H9 (cell line): ENCODE measurements at places on chromosomes 6 and 20. TPM values are rescaled to one million over a fixed set of nuclear protein-coding genes. Genes with fewer than 3 reads are reported as not detected.
A peak's percentile ranks its signal among the peaks of the same experiment; 100 is the strongest.

Gene HAO1
- total RNA-seq: not detected in 2 replicates

Gene PPDPF
- total RNA-seq: 149 and 153 TPM in 2 replicates

Gene FABP7
- total RNA-seq: 3.3 and 3.9 TPM in 2 replicates

Gene PEX6
- total RNA-seq: 15.5 and 15.6 TPM in 2 replicates

Gene ADGRB3
- 0.22 and 0.37 TPM in 2 replicates for total RNA-seq

Gene GABRR2
- not detected in 2 replicates for total RNA-seq

Gene DNAH8
- total RNA-seq: not detected in 2 replicates

Gene SLC22A7
- total RNA-seq: not detected in 2 replicates

Gene CCN6
- not detected in 2 replicates for total RNA-seq

Gene SLC2A10
- 8.2 and 9.9 TPM in 2 replicates for total RNA-seq

Gene SYNDIG1
- 4.7 and 5.4 TPM in 2 replicates for total RNA-seq

- DNase-seq: peak; percentile 36
- H3K27me3 ChIP-seq: no peaks in the 10 kb centered on the region
- H3K4me3 ChIP-seq: no peak within 1 kb of the TSS; the same call in 2 of the 3 replicates
- H3K27ac ChIP-seq: no peak within 1 kb of the TSS
- no peaks in the 10 kb centered on the region; the same call in 1 of the 2 replicates for H3K4me1 ChIP-seq
- H3K36me3 ChIP-seq: no peaks in the 10 kb centered on the region
Measured at GRCh38 chr20:23826541-23827021, at the start of gene CST2. Gene CST2 (minus strand): TSS chr20:23826729. CDS start chr20:23826660, 69 bp downstream.

DNA sequence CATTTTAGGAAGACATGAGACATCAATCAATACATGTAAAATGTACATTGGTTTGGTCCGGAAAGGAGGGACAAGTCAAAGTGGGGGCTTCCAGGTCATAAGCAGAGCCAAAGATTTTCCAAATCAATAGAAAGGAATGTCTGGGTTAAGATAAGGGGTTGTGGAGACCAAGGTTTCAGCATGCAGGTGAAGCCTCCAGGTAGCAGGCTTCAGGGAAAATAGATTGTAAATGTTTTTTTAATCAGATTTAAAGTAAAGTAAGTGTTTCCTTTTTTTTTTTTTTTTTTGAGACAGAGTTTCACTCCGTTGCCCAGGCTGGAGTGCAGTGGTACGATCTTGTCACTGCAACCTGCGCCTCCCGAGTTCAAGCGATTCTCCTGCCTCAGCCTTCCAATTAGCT lies 16.8 kb upstream of the SERPINB9 start:
- H3K4me1 ChIP-seq: peaks cover 16% of the 10 kb centered on the region; the same call in 1 of the 2 replicates
- peaks cover 8% of the 10 kb centered on the region for H3K36me3 ChIP-seq
- H3K27ac ChIP-seq: no peak overlapping the region
- H3K27me3 ChIP-seq: no peaks in the 10 kb centered on the region
- DNase-seq: no peak

GRCh38 chr20:47412083-47412482 lies 55.6 kb upstream of the ZMYND8 start:
- no peak overlapping the region for H3K4me3 ChIP-seq
- DNase-seq: no peak
- no peaks in the 10 kb centered on the region for H3K27me3 ChIP-seq
- H3K36me3 ChIP-seq: no peaks in the 10 kb centered on the region

- H3K27ac ChIP-seq: no peak overlapping the region
- no peak for DNase-seq
- no peaks in the 10 kb centered on the region for H3K27me3 ChIP-seq
Measured at GRCh38 chr6:40268614-40269013, 318.6 kb downstream of the LRFN2 start.

GRCh38 chr6:113936093-113936934 lies 34.6 kb downstream of the HDAC2 start:
- H3K27ac ChIP-seq: no peak overlapping the region
- no peak overlapping the region for H3K4me3 ChIP-seq
- no peaks in the 10 kb centered on the region for H3K27me3 ChIP-seq

- no peaks in the 10 kb centered on the region for H3K27me3 ChIP-seq
- H3K36me3 ChIP-seq: no peaks in the 10 kb centered on the region
- no peak overlapping the region for H3K27ac ChIP-seq
Measured at GRCh38 chr6:165774903-165775601, 112.0 kb upstream of the PDE10A start.

DNA sequence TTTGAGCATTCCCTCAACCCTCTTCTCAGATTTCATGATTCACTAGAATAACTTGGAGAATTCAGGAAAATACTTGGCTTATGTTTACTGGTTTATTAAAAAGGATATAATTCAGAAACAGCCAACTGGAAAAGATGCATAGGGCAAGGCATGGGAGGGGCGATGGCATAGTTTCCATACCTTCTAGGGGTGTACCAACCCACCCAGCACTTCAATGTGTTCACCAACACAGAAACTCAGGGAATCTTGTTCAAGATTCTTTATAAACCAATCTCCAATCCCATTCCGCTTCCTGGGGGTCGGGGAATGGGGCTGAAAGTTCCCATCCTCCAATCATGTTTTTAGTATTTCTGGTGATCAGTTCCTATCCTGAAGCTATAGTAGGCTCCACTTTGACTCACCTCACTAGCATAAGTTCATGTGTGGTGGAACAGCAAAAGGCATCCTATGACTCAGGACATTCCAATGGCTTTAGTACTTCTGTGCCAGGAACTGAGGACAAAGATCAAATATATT lies 164.4 kb downstream of the SIM1 start:
- H3K27ac ChIP-seq: no peak overlapping the region
- DNase-seq: no peak
- H3K4me3 ChIP-seq: no peak overlapping the region
- no peaks in the 10 kb centered on the region for H3K27me3 ChIP-seq

DNA sequence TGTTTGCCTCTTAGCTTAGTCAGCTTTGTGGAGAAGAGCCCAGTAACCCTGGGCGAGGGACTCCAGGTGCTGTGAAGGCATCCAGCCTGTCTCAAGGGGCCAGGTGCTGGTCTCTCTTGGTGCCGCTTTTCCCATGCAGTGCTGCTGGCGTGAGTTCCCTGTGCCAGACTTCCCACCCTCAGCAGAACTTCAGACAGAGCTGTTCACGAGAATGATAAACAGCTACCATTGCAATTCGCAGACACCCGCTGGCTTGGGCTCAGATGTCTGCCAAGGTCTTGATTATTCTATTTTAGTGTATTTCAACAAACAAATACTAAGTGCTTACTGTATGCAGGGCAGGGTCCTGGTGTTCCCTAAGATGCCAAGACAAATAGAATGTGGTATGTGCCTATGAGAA lies 57.7 kb downstream of the RNF217 start:
- peak overlapping the region; percentile 3; the same call in 1 of the 2 replicates for H3K4me3 ChIP-seq
- no peaks in the 10 kb centered on the region; the same call in 2 of the 3 replicates for H3K36me3 ChIP-seq
- peak overlapping the region; percentile 69 for H3K27ac ChIP-seq
- peak; percentile 46 for DNase-seq

DNA sequence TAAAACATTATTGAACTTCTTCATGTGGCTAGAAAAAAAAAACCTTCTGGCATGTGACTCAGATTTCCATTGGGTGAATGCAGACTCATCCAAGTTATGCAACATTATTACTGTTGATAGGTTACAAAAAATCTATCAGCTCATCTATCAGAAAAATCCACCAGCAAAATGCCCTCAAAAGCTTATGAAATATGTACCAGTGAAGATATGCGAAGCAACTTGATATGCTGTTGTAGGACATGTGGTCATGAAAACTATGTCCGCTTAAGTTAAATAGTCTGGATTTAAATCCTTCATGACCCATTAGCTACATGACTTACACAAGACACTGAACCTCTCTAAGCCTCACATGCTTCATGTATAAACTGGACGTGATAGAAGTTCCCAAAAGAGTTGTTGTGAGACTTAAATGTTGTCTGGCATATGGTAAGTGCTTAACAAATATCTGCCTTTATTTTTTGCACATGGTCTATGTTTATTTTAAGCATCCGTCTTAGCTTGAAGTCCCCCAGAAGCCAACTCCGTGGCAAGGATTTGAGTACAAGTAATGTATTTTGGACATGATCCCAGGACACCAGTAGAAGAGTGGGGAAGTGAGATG lies 12.5 kb upstream of the BFSP1 start:
- H3K4me3 ChIP-seq: no peak overlapping the region
- no peak for DNase-seq
- H3K27ac ChIP-seq: no peak overlapping the region
- H3K4me1 ChIP-seq: no peaks in the 10 kb centered on the region

GRCh38 chr6:64497634-64498033 lies 862.0 kb downstream of the PHF3 start:
- H3K36me3 ChIP-seq: no peaks in the 10 kb centered on the region
- H3K27ac ChIP-seq: no peak overlapping the region
- DNase-seq: no peak
- H3K4me3 ChIP-seq: no peak overlapping the region
- no peaks in the 10 kb centered on the region for H3K27me3 ChIP-seq
- H3K4me1 ChIP-seq: no peaks in the 10 kb centered on the region

DNA sequence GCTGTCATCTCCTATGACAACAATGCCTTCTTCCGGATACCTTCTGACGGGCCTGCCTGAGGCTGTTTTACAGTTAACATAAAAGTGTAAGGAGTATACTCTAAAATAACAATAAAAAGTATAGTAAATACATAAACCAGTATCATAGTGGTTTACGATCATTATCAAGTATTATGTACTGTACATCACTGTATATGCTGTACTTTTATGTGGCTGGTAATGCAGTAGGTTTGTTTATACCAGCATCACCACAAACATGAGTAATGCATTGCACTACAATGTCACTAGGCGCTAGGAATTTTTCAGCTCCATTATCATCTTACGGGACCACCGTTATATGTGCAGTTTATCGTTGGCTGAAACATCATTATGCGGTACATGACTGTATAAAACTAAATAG lies 76.5 kb downstream of the VEGFA start:
- DNase-seq: no peak
- H3K36me3 ChIP-seq: no peaks in the 10 kb centered on the region
- H3K4me1 ChIP-seq: no peaks in the 10 kb centered on the region
- no peak overlapping the region for H3K4me3 ChIP-seq
- H3K27ac ChIP-seq: no peak overlapping the region
- H3K27me3 ChIP-seq: no peaks in the 10 kb centered on the region

DNA sequence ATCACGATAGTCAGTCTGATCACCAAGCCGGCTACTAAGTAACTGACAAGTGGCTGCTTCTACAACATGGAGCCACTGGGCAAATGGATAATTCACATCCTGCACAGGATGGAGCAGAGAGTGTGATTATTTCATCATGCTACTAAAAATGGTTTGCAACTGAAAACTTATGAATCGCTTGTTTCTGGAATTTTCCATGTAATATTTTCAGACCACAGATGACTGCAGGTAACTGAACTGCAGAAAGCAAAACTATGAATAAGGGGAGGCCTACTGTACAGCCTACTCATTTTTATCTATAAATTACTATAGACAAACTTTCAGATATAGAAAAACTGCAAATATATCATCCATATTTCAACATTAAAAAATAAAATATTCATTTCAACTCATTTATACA lies 91.5 kb downstream of the EPB41L2 start:
- DNase-seq: no peak
- H3K36me3 ChIP-seq: no peaks in the 10 kb centered on the region
- H3K27me3 ChIP-seq: no peaks in the 10 kb centered on the region
- H3K4me1 ChIP-seq: peaks cover 16% of the 10 kb centered on the region
- no peak overlapping the region for H3K27ac ChIP-seq

DNA sequence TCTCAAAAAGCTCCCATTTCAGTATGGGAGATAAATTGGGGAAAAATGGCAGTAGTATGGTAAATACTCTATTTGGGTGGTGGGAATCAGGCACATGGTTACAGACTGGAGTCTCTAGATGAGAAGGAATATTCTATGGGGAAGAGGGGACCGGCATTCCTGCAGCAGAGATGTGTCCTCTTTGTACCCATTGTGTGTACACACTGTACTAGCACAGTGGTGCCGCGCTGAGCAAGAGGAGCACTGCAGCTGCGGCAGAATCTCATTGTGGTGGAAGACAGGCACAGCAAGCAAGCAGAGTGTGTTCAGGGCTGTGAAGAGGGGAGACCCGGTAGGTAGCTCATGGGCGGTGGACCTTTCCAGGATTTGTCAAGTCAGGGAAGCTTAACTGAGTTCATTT lies 13.0 kb downstream of the AFDN start:
- H3K36me3 ChIP-seq: no peaks in the 10 kb centered on the region
- DNase-seq: no peak
- no peak overlapping the region for H3K4me3 ChIP-seq
- peaks cover 23% of the 10 kb centered on the region; the same call in 1 of the 2 replicates for H3K4me1 ChIP-seq
- H3K27me3 ChIP-seq: no peaks in the 10 kb centered on the region
- no peak overlapping the region for H3K27ac ChIP-seq

- no peak for DNase-seq
- H3K4me3 ChIP-seq: no peak overlapping the region
- H3K4me1 ChIP-seq: peaks cover 14% of the 10 kb centered on the region; the same call in 1 of the 2 replicates
- H3K27me3 ChIP-seq: peaks cover 28% of the 10 kb centered on the region; the same call in 1 of the 2 replicates
- no peak overlapping the region for H3K27ac ChIP-seq
Measured at GRCh38 chr6:41467061-41467460, 79.1 kb upstream of the FOXP4 start.

DNA sequence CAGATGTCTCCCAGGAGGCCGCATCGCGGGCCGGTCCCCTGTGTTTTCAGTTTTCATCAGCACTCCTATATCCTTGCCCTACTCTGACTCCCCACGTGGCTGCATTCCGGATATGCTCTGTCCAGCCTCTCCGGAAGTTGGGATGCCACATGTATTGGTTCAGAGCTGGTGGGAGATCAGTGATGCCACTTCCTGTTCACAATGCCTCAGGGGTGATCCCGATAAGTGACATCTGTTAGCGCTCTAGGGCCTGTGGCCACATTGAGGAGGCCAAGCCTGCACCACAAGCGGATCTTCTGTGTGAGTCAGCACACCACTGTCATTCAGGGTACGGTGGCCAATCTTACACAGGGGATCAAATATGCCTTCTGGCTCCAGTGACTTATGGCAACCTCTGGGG lies 57.8 kb downstream of the PPP1R3G start:
- no peak overlapping the region for H3K27ac ChIP-seq
- no peaks in the 10 kb centered on the region for H3K27me3 ChIP-seq
- H3K4me3 ChIP-seq: no peak overlapping the region
- no peaks in the 10 kb centered on the region for H3K36me3 ChIP-seq
- DNase-seq: no peak

DNA sequence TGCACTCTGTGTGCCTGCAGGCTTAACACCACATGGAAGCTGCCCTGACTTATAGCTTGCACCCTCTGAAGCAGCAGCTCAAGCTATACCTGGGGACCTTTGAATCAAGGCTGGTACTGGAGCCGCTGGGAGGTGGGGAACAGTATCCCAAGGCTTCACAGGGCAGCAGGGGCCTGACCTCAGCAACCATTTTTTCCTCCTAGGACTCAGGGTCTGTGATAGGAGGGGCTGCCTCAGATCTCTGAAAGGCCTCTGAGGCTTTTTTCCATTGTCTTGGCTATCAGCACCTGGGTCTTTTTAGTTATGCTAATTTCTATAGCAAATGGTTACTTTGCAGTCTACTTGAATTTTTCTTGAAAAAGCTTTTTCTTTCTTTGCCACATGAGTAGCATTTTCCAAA lies 80.2 kb upstream of the OPRM1 start:
- no peaks in the 10 kb centered on the region for H3K36me3 ChIP-seq
- H3K4me3 ChIP-seq: no peak overlapping the region
- peaks cover 2% of the 10 kb centered on the region; the same call in 1 of the 2 replicates for H3K4me1 ChIP-seq

GRCh38 chr6:152226119-152226518 lies 411.0 kb downstream of the SYNE1 start:
- H3K4me3 ChIP-seq: no peak overlapping the region
- no peak for DNase-seq
- H3K36me3 ChIP-seq: peaks cover 19% of the 10 kb centered on the region
- H3K27ac ChIP-seq: no peak overlapping the region
- H3K27me3 ChIP-seq: no peaks in the 10 kb centered on the region
